ENCODE measurements at places on chromosomes 11 and 22.

DNA sequence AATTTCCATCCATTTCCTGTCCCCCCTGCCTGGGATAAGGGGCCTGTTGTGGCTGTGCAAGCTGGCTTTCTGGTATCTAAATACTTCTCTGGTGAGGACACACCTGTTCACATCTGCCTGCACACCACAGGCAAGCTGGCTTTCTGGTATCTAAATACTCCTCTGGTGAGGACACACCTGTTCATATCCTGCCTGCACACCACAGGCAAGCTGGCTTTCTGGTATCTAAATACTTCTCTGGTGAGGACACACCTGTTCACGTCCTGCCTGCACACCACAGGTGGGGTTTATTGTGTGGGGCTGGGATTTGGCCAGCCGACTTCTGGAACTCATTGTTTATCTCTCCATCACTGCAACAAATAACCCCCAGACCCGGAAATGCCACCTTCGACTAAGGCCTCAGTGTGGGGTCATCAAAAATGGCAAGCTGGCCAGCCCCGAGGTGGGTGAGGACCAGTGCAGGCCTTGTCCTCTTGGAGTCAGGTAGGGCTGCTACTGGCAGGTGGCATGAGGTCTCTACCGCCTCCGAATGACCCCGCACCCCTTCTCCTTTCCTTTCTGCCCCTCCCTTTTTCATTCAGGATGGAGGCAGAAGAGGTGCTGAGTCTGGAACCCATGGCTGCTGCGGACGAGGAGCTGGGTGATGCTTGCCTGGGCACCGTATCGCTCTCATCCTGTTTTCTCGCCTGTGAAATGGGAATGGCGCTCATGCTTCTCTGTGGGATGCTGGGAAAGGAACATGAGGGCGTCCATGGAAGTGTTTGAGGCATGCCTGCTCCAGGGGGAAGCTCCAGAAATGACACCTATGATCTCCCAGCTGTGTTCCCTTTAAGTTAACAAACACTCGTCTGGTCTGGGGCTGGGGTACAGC is 43.5 kb upstream of the MYEOV start:
- no peak for DNase-seq

DNA sequence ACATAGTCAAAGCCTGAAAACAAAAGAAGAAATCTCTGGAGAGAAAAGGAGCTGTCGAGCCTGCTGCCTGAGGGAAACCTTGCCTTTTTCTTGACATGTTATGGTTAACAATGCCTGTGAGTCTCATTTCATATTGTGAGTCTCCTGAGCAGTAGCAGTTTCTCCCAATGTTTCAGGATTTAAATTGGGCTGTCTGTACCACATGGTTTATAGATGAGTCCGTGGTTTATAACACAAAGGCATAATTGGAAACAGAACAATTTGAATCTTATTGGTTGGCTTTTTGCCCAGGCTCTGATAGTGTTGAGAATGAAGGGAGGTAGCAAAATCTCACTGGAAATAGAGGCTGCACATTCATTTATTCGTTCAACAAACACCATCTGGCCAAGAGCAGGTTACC is 540.9 kb downstream of the RAB38 start:
- DNase-seq = no peak

DNA sequence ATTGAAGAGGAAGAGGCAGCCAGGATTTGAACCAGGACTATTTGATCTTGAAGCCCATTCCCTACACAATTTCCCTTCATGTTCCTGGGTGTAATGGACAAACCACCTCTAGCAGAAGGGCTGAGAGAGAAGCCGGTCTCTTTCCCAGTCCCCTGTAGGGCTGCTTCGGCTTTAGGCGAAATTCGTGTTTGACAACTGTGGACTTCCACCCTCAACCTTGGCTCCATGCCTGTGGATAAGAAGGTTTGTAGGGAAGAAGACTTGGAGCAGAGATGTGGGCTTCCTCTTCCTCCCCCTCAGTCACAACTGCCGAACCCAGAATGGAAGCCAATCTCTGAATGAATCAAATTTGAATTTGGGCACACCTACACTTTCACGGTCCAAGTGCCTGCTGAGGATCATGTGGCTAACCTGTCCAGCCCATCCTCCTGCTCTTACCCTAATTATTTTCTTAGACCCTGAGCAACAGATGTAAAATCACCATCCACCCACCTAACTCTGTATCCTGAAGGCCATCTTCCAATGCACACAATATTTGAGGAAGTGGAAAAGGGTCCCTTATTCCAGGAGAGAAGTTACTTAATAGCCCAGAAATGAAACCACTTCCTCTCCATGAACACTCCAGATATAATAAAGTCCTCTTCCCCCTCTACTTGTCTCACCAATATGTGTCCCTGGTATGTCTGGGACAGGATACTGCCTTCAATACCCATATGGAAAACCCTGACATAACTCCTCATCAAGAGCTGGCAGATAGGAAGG is 10.1 kb upstream of the SCN2B start:
- DNase-seq = no peak

GRCh38 chr22:36702842-36703215 is 723 bp downstream of the CACNG2 start:
- DNase-seq = peak; percentile 51

GRCh38 chr11:61367406-61367805 is 5.2 kb downstream of the TMEM138 start:
- DNase-seq = no peak

DNA sequence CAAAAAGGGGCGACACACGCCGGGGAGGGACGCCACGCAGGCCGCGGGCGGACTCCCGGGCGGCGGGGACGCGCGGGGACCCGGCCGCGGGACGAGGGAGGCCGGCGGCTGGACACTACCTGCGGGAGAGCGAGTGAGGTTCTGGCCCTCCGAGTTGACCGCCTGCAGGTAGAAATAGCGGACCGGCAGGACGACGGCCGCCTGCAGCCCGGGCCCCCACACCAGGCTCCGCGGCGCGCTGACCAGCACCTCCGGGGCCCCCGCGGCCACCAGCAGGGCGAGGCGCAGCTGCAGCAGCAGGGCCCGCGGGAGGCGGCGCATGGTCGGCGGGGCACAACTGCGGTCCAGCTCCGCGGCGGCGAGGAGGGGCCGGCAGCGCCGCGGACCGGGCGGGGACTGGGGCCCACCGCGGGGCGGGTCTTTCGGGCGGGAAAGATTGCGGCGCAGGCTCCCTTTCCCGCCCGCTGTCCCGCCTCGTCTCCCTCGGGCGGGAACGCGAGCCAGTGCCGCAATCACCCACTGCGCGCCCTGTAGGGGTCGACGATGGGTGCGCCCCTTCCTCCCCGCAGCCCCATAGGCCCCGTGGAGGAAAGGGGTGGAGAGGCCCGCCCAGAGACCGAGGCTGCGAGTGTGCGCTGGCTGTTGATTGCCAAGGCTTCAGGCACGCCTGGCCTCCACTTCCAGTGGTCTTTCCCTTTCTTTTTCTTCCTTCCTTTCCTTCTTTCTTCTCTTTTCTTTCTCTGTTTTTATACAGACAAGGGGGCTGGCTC is at the start of gene POGLUT3:
TSS of gene POGLUT3 (minus strand) at position 339 of the 770 bp plus-strand sequence. CDS start at position 321, 18 bp downstream.
- DNase-seq = peak; percentile 30

- peak; percentile 9 for DNase-seq
These were observed 238.7 kb downstream of the FAM181B start for GRCh38 chr11:82494988-82495432.

DNA sequence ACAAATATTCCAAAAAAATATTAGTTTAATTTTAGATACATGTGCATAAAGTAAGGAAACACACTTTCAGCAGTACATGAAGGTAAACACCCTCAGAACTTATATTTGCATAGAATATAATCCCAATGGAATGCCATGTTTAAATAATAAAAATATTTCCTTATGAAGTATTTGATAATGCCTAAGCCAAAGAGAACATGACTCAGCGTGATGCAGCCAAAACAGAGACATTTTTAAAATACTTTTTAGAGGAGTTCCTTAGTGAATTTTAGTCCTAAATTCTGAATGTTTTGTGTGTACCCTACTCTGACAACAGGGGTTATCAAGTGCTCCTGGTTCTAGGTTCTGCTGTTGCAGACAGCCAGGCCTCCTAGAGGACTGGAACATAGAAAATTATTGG is 39.1 kb upstream of the POU2AF2 start:
- no peak for DNase-seq

GRCh38 chr11:118175031-118175992 is 1.1 kb downstream of the SCN2B start:
- DNase-seq = peak; percentile 62

- no peak for DNase-seq
These were observed 6.2 kb downstream of the ANO1 start for GRCh38 chr11:70084046-70084984.

GRCh38 chr22:23240639-23241389 is 60.5 kb downstream of the BCR start:
- no peak for DNase-seq

- DNase-seq = peak; percentile 29
These were observed 1.2 kb upstream of the TYMP start for GRCh38 chr22:50530877-50531545.

GRCh38 chr11:93487032-93487483 is 56.1 kb downstream of the SMCO4 start:
- no peak for DNase-seq

GRCh38 chr22:33114565-33114964 is 56.4 kb upstream of the SYN3 start:
- DNase-seq = no peak

GRCh38 chr11:101264306-101264705 is 134.7 kb upstream of the PGR start:
- no peak for DNase-seq

DNA sequence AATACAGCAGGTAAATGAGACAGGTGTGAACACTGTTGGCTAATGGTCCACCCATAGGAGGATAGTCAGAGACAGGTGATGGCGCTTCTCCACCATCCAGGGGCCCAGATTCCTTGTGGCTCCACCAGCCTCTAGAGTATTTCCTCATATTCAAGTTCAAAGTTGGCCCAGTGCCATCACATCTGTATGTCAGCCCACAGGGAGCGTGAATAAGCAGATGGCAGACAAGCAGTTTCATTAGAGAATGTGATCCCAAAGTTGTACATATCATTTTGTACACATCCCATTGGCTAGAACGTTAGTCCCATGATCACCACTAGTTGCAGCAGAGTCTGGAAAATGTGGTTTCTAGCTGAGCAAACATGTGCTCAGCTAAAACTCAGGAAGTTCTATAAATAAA is 11.0 kb upstream of the CWF19L2 start:
- no peak for DNase-seq

GRCh38 chr11:8094656-8095055 is 13.6 kb downstream of the TUB start:
- DNase-seq = no peak

DNA sequence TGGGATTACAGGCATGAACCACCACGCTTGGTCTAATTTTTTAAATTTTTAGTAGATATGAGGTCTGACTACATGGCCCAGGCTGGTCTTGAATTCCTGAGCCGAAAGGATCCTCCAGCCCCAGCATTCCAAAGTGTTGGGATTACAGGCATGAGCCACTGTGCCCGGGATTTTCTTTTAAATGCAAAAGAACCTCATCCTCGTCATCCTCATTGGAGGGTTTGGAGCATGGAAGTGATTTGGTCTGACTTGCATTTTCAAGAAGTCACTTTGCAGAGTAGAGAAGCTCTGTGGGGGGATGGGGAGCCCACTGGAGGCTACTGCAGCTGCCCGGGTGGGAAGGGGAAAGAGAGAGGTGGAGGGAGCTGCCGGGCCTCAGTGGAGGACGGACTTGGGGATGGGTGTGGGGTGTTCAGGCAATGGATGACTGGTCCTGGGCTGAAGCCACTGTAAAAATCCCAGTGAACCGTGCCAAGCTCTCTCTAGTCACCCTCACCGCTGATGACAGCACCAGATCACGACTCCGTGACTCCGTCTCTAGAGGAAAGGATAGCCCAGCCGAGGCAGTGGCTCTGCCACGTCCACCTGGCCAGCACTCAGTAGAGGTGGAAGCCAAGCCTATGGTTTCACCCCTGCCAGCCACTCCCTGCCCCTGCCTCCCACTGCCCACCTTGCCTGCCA is 32.8 kb upstream of the SLC22A12 start:
- no peak for DNase-seq

- peak; percentile 39 for DNase-seq
These were observed 839 bp downstream of the CBY1 start for GRCh38 chr22:38657045-38657909.

- no peak for DNase-seq
These were observed 78.5 kb upstream of the PITPNB start for GRCh38 chr22:27997538-27997937.

DNA sequence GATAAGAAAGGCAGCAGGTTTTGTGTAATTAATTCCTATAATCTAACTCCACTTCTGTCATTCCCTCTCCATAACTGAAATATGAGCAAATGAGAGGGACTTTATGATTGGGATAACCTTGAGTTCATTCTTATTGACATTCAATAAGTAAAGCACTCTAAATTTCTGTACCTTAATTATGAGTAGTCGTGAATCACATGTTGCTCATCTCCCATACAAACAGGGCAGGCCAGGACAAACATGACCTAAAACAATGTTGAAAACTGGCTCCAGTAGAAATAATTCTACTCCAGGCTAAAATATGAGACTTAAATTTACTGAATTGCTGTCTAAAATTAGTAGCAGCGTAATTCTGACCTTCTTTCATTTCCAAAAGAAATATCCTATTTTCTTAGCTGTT is 505.4 kb downstream of the NELL1 start:
- no peak for DNase-seq
